ENCODE measurements at places on chromosomes 13 and 19. TPM values are rescaled to one million over a fixed set of nuclear protein-coding genes. Genes with fewer than 3 reads are reported as not detected.

CRX gene
- total RNA-seq, result not detected

PROZ gene
- not detected for total RNA-seq

HCST gene
- total RNA-seq, result not detected

DNA sequence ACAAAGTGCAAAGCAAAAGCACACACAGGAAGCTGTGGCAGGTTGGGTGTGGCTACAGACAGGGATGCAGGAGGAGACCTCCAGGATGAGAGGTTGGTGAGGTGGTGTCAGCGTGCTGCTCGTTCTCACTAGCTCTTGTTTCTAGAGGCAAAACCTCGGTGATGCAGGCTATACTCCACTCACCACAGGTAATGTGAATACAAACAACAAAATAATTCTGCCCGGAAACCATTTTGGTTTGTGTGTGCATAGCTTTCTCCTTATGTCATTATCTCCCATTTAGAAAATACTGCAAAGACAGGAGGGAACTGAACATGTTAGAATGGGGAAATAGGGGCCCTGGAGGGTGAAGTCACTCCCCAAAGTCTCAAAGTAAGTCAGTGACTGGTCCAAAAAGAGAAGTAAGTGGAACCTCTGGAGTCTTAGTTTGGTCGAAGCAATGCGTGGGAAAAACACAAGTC, 9.4 kb downstream of the LCP1 start:
- peak; percentile 76 for DNase-seq

DNA sequence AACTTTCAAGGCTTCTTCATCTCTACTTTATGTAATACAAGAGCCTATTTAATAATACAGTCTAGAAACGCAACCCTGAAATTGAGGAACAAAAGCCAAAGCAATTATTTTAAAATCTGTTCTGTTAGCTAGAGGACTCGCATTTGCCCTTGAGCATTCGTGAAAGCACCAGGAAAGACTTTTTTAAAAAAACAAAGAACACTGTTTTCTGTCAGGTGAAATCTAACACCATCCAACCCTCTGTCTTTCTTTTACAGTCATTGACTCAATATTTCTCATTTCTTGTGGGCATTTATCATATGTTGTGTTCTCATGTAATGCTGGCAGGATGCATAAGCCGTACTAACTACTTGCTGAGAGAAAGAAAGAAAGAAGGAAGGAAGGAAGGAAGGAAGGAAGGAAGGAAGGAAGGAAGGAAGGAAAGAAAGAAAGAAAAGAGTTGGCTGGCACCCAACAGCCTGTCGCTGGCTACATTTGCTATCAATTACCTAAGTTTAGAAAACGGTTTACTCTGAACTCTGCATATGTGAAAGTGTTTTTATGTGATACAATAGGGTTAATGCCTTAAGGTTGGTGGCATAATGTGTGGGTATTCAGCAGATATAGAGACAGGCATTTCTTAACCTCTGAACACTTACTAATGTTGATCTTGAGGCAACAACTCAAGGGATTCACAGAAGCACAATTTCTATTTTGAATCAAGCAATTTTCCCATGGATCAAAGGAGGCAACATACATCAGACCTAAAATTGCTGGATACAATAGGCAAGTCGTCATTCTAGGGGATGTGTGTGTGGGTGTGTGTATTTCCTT, 445.4 kb downstream of the DCT start:
- DNase-seq, result no peak

- DNase-seq, result no peak
Observed at GRCh38 chr19:54738715-54739114, 402 bp downstream of the KIR2DL3 start.

DNA sequence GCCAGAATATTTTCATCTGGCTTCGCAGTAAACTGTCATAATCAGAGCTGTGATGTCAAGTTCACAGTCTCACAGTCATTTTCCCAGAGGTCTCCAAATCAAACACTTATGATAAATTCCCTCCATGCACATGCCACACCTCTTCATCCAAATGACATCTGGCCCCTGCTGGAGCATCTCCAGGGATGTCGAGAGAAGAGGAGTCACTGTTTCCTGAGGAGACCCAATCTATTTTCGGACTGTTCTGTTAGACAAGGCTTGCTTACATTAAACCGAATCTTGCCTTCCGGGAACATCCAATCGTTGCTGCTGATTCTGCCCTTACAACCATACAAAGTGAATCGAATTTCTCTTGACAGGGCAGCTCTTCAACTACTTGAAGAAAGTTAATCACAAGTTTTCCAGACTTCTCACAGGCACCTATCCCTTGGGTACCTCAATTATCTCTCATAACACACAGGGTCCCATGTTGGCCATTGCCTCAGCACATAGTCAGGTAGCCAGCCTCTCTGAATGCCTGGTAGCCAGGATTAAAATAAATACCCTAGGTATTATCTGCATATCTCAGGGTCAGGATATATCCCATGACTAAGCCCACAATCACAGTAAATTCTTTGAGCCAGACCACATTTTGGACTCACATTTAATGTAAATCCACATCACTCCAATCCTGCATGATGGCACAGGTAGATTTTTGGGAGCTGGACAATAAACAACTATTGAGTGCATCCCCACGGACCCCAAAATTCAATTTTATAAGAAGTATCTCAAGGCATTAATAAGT, 182.5 kb downstream of the ABCC4 start:
- no peak for DNase-seq

DNA sequence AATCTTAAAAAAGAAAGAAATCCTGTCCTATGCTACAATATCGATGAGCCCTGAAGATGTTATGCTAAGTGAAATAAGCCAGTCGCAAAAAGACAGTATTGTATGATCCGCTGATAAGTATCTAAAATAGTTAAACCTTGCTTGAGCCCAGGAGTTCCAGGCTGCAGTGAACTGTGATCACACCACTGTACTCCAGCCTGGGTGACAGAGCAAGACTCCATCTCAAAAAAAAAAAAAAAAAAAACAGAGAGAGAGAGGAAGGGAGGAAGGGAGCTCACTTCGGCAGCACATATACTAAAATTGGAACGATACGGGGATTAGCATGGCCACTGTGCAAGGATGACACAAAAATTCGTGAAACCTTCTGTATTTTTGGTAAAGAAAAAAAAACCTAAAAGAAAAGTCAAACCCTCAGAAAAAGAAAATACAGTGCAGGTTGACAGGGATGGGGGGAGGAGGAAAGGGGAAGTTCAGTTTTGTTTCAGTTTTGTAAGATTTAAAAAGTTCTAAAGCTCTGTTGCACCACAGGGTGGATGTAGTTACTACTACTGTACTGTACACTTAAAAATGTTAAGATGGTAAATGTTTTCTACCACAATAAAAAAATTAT, 8.4 kb downstream of the CLASRP start:
- DNase-seq, result no peak

DNA sequence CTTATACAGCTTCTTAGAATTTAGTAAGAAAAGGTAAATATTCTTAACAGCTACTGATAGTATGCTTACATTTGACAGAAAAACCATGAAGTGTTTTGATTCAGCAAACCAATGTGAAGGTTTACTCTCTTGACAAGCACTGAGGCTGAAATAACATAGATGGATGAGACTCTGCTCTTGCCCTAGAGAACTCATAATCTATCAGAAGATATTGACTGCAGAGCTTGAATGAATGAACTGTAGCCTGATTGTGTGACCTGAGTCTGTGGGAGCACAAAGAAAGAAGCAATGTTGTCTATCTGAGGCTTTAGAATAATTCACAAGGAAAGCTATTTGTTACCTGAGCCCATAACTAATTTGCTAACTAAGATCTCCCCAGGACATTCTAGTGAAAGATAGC, 1235.3 kb downstream of the OLFM4 start:
- no peak for DNase-seq

Data from HT1080 (cell line).